Right ventricle myocardium inferior (tissue), 1 donor: ENCODE measurements at places on chromosomes 4 and X. TPM values are rescaled to one million over a fixed set of nuclear protein-coding genes. Genes with fewer than 3 reads are reported as not detected.

Gene ESX1
- not detected for total RNA-seq

Gene RAI2
- 19.1 TPM for total RNA-seq

Gene ZDHHC15
- total RNA-seq, result 3.1 TPM

Gene MAGEA8
- not detected for total RNA-seq

Gene SYTL5
- not detected for total RNA-seq

Gene CXorf65
- total RNA-seq, result not detected

Gene F8
- 53.7 TPM for total RNA-seq

Gene GJB1
- total RNA-seq, result not detected

DNA sequence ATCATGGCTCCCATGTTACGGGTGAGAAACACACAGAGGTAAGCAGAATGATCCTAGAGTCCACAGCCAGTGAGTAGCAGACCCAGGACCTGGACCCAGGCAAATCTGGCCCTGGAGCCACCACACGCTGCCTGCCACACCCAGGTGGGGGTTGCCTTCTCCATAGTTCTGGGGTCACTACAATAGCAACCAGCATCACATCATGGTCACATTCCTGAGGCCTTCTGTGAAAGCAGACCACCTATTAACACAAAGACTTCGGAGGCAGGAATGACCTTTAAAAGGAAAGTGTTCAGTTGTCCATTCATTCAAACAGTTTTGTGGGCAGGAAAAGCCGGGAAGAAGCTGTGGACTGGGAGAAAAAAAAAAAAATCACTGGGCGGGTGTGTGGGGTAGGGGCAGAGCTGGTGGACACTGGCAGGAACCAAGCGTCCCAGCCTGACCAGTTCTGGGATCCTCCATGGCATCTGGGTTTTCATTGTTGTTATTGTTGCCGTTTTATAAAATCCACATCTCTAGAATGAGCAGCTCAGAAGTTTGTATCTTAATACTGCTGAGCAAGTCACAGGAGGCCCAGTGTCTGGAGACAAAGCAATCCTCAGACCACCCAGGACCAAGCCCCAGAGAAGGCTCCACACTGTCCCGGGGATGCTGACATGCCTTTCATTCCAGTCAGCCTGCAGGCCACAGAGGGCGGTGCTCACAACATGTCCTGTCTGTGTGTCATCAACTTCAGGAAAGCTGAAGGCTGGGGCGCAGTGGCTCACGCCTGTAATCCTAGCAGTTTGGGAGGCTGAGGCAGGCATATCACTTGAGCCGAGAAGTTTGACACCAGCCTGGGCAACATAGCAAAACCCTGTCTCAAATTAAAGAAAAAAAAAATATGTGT is 67.0 kb downstream of the SEL1L3 start:
- DNase-seq, result no peak

- DNase-seq, result no peak
Observed at GRCh38 chr4:186082221-186082620, 13.3 kb downstream of the TLR3 start.

DNA sequence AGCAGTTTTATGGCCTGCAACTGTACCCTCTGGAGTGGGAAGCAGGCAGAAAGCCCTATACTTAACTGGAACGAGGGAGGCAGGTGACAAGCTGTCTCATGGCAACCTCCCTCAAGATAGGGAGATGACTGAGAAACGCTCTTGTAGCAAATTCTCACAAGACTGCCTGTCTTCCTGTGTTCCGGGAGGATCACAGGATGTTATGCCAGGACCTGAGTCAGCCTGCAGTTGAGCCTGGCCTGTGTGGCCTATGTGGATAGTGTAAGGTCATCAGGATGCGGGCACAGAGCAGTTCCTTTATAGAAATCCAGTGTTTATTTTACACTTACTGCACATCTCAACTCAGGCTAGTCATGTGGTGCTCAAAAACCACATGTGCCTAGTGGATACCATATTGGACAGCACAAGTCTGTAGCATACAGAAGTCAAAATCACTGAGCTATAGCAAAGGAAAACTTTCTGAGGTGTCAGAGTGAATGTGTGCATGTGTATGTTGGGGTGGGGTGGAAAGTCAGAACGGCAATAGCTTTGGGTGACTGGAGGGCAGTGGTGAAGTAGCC is 25.2 kb downstream of the TAF7L start:
- no peak for DNase-seq

DNA sequence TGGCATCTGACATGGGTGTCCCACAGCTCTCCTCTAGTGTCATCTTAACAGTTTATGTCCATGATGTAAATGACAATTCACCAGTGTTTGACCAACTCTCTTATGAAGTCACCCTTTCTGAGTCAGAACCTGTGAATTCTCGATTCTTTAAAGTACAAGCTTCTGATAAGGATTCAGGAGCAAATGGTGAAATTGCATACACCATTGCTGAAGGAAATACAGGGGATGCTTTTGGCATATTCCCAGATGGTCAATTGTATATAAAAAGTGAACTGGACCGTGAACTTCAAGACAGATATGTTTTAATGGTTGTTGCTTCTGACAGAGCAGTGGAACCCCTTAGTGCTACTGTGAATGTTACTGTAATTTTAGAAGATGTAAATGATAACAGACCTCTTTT is 4.6 kb downstream of the FAT4 start:
- DNase-seq, result no peak

DNA sequence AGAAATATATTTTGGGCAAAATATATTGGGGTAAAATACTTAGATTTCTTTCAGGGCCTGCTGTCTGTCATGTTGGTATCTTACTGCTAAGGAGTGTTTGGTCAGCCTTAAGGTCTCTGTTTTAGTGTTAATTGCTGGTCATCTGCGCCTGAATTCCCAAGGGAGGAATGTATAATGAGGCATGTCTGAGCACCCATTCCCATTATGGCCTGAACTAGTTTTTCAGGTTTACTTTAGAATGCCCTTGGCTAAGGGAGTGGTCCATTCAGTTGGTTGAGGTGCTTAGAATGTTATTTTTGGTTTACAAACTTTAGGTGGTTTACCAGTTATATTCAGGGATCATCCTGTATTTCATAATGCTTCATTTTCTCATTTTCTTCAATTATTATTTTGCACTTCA is 125.9 kb downstream of the CFAP299 start:
- DNase-seq, result no peak

DNA sequence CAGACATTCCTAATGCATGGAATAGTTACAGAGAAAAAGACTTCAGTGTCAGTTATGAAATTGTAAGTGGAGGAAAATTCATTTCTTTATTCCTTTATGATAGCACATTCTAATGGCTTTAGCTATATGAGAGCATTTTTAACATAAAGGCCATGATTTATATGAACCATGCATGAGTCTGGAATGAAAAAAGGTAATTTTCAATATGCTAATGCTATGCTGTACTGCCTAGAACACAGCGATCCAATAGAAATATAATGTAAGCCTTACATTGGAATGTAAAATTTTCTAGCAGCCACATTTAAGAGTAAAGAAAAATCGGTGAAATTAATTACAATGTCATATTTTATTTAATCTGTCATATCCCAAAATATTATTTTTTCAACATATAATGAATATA is 932.0 kb downstream of the C4orf33 start:
- DNase-seq, result no peak

GRCh38 chrX:69919749-69920148 is 130.0 kb downstream of the AWAT2 start:
- no peak for DNase-seq

DNA sequence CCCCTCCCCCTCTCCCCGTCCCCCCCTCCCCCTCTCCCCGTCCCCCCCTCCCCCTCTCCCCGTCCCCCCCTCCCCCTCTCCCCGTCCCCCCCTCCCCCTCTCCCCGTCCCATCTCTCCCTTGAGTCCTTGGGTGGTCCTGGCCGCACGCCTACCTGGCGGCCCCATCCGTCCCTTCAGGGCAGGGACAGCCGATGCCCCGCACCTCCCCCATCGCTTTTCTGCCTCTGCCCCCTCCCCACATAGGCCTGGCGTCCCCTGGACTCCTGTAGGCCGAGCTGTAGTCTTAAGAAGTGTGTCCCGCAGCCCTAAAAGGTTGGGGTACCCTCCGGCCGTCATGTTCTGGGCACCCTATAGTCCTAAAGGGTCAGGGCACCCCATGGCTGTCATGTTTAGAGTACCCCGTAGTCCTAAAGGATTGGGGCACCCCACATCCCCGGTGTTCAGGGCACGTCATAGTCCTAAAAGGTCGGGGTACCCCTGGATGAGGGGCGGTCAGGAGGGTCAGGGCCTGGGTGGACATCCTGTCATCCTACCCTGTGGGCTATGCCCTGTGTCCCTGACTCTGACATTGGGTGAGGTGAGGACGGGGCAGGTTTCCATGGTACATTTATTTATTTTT is 10.8 kb upstream of the GTPBP6 start:
- peak; percentile 22 for DNase-seq

- no peak for DNase-seq
Observed at GRCh38 chr4:67635331-67635730, 65.6 kb downstream of the UBA6 start.

DNA sequence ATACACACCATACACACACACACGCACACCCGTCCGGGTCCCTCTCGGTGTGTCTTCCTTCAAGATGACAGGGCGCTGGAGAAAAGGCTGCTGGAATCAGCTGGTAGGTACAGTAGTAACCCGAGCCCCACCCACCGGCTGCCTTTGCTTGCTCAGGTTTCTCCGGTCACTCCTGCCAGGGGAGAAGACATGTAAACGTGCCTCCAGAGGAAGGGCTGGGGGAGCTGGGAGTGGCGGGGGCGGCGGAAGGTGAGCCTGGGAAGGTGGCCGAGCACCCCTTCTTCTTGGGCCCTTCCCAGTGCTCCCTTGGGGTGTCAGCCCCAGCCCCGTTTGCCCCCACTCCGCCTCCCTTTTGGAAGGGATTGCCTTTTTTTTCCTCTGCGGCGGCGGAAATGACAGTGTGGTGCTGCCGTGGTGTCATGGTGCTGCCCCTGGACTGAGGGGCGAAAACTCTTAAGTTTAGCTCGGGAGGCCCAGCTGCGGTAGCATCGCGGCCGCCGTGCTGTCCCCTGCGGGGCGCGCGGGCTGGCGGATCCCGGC is at the start of gene MID2:
Gene MID2 (plus strand): TSS at position 169 of the 540 bp plus-strand sequence. CDS start 561 bp downstream, outside the sequence.
- DNase-seq, result peak; percentile 71

- no peak for DNase-seq
Observed at GRCh38 chrX:133633162-133633561, 217.9 kb upstream of the GPC4 start.

DNA sequence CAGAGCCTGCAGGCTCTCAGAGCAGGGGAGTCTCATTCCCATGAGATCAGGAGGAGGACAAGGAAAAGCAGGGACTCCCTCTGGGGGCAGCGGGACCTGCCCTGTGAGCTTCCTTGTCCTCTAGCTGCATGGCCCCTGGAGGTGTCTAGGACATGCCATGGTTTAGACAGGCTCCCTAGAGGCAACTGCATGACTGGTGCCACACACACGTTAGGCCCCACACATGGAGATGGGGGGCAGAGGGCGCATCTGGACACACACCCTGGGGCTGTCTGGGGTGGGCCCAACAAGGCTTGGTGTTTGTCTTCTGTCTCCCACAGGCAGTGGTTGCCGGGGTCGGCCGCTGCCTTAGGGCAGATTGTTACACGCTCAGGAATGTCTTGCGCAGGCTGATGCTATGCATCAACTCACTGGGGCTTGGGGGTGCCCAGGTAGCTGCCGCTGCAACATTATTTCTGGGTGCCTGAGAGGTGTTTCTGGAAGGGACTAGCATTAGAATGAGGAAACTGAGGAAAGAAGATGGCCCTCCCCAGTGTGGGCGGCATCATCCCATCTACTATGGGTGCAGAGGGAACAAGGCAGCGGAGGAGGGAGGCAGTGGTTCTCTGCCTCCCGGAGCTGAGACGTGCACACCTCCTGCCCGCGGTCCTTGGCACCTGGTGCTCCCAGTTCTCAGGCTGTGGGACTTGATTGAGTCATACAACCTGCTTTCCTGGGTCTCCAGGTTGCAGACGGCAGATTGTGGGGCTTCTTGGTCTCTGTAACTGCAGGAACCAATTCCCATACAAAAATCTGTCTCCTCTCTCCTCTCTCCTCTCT is 32.1 kb upstream of the GPR78 start:
- DNase-seq, result no peak

GRCh38 chr4:31768756-31769155 is 1048.6 kb downstream of the PCDH7 start:
- no peak for DNase-seq

- no peak for DNase-seq
Observed at GRCh38 chrX:32269866-32270265, 941.5 kb downstream of the DMD start.

GRCh38 chr4:86283371-86283770 is 76.5 kb downstream of the MAPK10 start:
- no peak for DNase-seq

- DNase-seq, result no peak
Observed at GRCh38 chr4:23134331-23134730, 441.6 kb downstream of the GBA3 start.

DNA sequence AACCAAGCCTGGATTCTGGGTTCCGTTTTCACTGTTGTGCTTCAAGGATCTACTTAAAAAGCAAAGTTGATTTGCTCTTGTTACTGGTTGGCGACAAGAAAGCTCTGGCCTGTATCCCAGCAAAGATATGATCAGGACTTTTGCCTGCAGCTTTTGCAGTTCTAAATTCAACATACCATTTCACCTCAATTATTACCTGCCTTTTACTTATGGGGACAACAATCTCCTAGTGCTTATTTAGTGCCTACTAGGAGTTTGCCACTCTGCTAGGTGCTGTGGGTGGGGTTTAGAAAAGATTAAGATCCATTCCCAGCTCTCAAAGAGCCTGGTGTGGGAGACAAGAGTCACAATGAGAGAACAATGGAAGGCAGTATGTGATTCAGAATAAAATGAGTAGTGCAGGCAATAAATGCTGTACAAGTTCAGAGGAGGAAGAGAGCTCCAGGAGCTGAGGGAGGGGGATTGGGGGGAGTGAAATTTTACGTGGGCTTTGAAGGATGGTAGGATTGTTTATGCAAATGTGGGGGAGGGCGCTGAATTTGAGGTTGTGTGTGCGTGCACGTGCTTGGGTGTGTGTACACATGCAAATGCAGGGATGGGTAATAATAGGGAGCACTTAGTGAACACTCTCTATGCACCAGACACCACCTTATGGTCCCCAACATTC is 5.0 kb upstream of the TMEM164 start:
- DNase-seq, result no peak
